Activated CD4-positive, alpha-beta T cell treated with anti-CD3 and anti-CD28 coated beads, Interleukin-10, Interleukin-2, amounts not matched to agents 100 ng/mL and 50 ng/mL, durations not matched to agents 16 hours and 8 hours (primary cell): ENCODE measurements at places on chromosomes 11 and 22.
A peak's percentile ranks its signal among the peaks of the same experiment; 100 is the strongest.

DNA sequence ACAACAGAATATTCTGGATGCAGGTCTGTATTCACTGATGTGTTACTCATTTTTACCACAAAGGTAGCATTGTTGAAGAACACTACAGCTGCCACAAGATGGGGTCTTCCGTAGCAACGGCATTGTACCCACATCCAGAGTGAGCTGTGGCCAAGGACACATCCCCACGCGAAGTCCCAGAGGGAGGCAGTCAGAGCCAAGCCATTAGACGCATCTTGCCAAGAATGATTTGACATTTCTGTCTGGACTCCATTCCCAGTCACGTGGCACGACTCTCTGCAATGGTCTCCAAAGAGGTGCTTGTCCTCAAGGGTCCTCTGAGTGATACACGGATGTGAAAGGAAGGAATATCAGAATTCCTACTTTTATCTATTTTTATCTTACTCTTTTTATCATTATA is 15.5 kb downstream of the OPCML start:
- DNase-seq: no peak

DNA sequence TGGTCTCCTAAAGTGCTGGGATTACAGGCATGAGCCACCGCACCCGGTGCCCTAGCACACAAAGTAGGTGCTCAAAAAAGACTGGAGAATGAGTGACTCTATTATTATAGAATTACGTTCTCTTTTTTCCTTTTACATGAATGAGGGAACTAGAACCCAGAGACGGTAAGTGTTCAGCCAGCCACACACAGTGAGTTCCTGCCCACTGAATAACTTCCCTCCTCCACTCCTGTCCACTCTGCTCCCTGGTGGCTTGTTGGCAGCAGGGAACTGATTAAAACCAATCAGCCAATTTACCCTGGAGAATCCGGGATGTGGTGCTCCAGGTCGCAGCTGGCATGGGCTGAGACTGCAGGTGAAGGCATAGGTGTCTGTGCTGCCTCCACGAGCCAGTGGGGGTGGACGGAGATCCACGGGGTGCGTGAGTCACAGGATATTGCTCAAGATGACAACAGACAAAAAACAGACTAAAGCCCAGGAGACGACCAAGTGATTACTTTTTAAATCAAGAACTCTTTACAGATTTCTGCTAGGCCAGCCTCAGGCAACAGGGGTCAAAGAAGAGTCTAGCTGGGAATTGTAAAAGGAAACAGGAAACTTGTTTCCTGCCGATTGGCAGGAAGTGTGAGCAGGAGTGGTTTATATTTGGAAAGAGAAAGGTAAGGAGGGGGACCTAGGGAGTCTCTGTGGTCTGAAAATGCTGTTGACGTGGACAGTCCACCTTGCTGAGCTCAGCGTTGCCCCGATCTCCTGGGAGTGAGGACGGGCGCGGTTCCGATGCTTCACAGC is 95.2 kb upstream of the TP53I11 start:
- peak; percentile 2 for DNase-seq

GRCh38 chr11:112514011-112514740 is 253.5 kb upstream of the PLET1 start:
- DNase-seq: no peak

GRCh38 chr22:42268852-42269410 is 1.5 kb downstream of the TCF20 start:
- no peak for DNase-seq

DNA sequence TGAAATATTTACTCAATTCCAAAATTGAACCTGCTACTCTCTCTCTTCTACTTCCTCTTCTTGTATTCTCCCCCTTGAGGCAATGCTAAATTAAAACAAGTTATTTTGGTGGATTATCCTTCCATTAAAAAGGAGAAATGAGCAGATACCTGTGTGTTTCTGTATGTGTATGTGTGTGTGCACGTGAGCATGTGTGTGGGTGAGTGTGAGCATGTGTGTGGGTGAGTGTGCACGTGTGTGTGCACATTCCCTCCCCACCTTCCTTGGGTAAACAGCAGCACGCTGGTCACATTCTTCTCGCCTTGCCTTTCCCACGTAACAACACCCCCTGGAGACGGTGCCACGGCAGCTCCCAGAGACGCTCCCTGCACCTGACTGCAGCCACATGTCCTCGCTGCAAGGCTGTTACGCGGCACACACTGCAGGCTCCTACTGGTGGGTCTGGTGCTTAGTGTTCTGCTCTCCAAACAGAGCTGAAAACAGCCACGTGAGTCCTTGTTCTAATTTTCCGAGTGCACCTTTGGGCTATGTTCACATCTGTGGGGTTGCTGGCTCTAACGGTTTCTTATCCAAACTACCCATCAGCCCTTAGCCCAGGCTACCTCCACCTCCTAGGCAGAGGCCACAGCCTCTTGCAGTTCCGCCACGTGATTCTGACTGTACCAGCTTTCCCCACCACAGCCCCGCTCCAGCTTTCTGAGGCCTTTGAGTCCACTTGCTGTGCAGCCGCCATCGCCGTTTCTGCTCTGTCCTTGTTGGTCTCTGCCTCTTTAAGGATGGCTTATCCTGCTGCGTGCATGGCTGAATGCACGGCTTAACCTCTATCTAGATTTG is 123.4 kb downstream of the CTTN start:
- DNase-seq: no peak

- no peak for DNase-seq
Observed at GRCh38 chr11:76674517-76675400, 4.2 kb upstream of the LRRC32 start.
